ENCODE measurements at places on chromosomes 1 and 21.

GRCh38 chr21:38806942-38807284, 1.2 kb downstream of the ETS2 start:
- no peak for DNase-seq

DNA sequence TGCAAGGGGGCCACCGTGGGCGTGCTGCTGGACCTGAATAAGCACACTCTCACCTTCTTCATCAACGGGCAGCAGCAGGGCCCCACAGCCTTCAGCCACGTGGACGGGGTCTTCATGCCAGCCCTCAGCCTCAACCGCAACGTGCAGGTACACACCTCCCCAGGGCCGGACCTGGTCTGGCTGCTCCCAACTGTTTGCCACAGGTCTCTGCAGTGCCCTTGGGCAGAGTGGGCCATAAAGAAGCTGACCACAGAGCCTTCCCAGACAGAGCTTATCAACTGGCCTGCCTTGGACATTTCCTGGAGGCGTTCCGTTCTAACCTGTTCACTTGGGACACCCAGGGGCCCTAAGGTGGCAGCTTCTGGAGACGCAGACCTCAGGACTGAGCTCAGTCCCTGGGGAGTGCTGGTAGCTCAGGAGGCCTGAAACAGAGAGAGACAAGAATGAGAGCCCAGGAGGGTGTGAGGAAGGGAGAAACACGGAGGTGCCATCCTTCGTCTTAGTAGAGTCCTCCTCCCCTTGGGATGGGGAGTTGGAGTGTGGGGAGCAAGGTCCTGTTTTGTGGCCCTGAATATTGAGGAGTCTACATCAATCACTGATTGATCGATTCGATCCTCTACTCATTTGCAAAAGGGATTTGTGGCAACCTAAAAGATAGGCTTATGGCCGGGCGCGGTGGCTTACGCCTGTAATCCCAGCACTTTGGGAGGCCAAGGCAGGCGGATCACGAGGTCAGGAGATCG, 27.0 kb upstream of the GNPAT start:
- no peak for DNase-seq

- peak; percentile 70 for DNase-seq
Observed at GRCh38 chr1:156233426-156234127, 8.4 kb upstream of the BGLAP start.

DNA sequence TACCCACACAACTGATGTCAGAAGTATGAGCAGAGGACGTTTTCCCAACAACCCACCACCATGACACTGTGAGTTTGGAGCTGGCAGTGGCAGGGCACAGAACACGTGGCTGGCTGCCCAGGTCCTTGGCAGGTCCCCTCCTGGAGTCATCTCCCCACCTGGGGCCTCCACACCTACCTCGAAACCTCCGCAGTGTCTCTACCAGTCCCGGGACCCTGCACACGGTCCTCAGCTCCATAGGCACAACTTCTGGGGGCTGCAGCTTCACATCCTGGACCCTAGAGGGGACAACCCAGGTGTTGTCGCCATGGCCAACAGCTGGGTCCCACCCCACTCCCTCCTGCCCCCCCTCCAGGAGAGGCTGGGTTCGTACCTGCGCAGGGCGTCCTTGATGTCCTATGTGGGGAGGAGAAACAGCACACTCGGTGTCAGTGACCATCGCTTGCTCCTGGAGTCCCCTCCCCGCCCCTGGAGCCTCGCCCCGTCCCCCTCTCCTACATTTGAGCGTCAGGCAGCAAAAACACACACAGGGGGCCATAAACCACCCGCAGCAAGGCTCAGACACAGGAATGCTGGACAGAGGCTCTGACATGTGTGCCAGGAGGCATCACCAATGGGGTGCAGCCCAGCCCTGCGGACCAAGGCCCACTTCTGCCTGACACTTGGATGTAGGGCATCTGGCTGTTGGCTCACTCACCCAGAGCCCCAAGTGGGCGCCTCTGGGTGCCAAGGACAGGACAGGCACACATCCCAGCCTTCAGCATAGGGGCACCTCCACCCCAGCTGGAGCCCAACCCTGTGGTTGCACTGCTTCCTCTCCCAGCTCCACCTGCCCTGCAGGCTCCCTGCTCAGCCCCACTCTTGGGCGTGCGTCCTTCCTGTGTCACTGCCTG, 9.6 kb downstream of the TRIM11 start:
- DNase-seq, result no peak

GRCh38 chr1:229086091-229086490, 184.8 kb upstream of the RAB4A start:
- DNase-seq, result no peak

DNA sequence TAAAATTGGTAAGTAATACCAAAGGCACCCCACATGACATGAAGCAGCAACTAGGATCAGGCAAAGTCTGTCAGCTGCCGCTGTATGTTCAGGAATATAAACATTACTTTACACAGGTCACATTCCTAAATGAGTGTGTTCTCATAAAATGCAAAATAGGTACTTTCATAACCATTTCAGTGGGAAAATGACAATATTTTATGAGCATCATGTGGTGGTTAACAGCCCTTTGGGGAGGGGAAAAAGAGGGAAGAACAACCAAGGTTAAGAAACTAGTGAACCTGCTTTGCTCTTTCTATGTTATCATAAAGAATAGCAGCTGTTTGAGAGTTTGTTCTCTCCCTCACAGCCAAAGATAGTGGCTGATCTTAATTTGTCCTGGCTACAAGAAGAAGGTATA, 105.4 kb upstream of the LBR start:
- DNase-seq, result no peak

- no peak for DNase-seq
Observed at GRCh38 chr1:202101184-202101583, 21.5 kb upstream of the GPR37L1 start.

DNA sequence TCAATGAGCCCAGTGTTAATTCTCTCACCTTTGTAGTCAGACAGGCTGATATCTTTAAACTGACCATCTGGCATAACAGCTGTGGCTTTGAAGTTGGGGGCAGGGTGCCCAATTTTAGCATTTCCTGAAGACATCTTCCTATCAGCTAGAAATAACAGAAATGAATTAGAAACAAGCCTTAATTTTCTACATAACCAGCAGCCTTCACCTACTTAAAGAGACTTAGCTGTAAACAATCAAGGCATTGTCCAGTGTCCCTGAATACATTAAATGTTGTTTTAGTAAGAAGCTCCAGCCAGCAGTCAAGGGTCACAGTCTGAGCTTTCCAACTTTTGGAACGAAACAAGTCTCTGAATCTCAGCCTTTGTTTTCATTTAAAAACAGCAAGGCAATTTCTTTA, 2.8 kb downstream of the PRDX1 start:
- no peak for DNase-seq

GRCh38 chr1:27687906-27688305, 15.9 kb upstream of the IFI6 start:
- no peak for DNase-seq

- DNase-seq, result peak; percentile 27
Observed at GRCh38 chr1:62299426-62300200, 19.6 kb downstream of the KANK4 start.

DNA sequence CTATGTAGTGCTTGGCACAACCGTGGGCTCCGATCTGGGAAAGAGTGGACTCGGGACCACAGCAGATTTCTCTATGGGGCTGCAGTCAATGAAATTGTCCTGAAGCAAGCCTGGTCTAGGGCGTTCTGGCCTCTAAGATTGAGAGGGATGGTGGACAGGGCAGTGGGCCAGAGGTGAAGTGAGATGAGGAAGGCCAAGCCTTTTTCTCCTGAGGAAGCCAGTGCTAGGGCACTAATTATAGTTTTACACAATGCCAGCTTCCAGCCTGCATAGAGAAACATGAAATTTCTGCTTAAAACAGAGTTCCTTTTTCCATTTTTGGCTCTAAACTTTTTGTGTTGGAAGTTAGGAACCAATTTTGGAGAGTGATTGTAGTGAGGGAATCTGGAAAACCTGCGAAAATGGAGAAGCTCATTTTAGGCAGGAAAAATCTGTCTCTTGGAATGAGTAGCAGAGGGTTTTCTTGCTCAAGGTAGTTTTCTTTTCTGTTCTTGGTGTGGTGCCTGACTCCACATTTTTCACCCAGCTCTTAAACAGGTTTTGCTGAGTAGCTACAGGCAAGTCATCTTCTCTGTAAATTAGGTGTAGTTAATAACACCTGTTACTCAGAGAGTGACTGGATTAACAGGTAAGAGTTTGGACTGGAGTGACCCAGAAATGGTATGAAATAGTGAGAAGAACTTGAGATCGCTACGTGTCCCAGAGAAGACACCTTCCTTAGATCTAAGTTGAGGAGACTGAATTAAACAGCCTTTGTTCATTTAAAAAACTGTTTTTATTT, 22.1 kb downstream of the UCK2 start:
- DNase-seq, result no peak
